Renal cortical epithelial cell (primary cell): ENCODE measurements at places on chromosomes 16 and 17. TPM values are rescaled to one million over a fixed set of nuclear protein-coding genes. Genes with fewer than 3 reads are reported as not detected.

DNA sequence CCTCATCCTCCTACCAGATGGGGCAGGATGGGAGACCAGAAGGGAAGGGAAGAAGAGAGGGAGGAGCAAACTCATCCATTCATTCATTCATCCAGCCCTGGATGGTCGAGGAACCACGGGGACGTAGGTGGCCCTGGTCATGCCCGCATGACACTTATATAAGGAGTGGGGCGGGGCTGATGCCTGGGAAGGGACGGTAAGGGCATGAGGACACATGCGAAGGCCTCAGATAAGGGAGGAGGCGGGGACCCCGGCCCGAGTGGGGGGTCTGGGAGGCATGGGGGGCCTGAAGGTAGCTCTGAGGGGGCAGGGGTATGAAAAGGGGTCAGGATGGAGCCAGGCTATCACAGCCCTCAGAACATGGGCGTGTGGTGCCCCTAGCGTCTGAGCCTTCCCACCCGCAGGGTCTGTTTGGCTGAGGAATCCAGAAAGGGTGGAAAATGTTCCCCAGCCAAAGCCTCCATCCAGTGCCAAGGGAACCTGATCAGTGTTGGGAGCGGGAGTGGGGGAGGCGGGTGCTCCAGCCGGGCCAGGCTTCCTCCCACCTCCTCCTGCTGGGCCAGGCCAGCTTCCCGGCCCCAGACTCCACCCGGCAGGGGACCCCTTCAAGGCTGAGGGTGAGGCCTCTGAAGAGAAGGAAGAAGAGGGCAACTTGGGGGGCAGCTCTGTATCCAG lies 17.6 kb upstream of the CD79B start:
- no peak for DNase-seq

HS3ST3A1 gene
- 5.7 and 8.6 TPM in 2 replicates for total RNA-seq

DNA sequence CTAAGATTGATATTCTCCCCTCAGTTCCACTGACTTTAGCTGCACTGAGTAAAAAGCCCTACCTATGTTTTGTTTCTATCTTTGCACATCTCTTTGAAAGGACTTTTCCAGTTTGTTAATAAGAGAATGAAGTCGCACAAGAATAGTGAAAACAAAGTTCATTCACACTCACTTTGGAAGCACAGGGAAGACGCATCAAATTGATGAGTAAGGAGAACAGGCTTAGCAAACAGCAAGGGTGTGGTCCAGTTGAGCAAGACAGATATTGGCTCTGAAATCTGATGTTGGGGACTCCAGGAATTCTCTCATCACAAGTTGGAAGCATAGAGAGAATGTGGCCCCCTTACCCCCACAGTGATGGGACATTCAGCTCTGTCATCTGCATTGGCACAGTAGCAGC lies 221.3 kb downstream of the CDH11 start:
- DNase-seq: no peak

- no peak for DNase-seq
Measured at GRCh38 chr16:65123396-65124211, 1.7 kb upstream of the CDH11 start.

GRCh38 chr17:80980397-80981061 lies 11.1 kb upstream of the CHMP6 start:
- peak; percentile 36 for DNase-seq

C16orf89 gene
- 0.15 TPM in 1 of 2 replicates, not detected in the other for total RNA-seq

- no peak for DNase-seq
Measured at GRCh38 chr17:79600681-79601131, 10.1 kb downstream of the RBFOX3 start.

- DNase-seq: no peak
Measured at GRCh38 chr17:82536512-82537201, 17.1 kb downstream of the FOXK2 start.

- no peak for DNase-seq
Measured at GRCh38 chr17:30235386-30236296, at the start of gene SLC6A4. Gene SLC6A4 (minus strand): TSS chr17:30235697. CDS start chr17:30221958, 13,739 bp downstream.

NOXO1 gene
- total RNA-seq: 0.87 TPM in 1 of 2 replicates, not detected in the other

DNA sequence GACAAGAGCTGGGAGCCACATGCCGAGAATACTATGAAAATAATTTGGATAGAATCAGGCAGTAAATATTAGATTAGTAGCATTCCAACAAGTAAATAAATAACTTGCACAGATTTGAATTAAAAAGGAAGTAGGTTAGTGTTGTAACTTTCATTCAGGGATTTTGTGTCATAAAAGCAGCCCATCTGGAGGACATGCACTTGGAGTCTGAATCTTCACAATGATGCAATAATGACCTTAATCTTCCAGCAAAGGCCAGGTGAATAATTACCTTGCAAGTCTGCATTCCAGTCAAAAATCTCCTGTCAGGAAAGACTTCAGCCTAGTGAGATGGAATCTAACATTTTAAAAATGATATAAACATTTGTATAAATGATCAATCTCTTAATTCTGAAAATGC lies 518.1 kb downstream of the KCNJ2 start:
- peak; percentile 87 for DNase-seq

DNA sequence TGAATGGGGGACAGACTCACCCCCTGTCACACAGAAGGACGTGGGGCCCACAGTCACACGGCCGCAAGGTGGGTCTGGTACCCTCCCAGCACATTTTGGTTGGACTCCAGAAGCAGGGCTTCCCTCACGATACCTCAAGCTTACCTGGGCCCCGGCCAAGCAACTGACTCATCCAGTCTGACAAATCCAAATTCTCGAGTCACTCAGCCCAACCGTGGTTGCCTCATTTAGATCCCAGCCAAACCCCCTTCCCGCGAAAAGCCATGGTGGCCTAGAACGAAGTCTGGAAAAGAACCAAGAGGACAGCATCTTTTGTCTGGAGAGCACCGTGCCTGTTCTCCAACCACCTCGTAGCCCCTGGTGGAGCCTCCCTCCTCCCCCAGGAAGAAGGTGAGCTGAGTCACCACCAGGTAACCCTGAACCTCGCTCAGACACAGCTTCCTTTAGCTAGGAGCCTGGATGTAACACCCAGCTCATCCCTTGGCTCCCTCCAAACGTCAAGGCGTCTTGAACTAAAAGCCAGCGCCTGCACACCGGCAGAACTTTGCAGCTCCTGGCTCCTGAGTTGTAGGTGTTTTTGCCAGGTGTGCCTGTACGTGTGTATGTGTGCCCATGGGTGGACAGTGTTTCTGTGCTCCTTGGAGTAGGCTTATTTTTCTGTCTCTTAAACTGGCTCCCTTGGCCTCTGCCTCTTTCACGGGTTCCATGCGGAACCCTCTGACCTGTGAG lies 78.9 kb downstream of the CMIP start:
- peak; percentile 81 for DNase-seq

DNA sequence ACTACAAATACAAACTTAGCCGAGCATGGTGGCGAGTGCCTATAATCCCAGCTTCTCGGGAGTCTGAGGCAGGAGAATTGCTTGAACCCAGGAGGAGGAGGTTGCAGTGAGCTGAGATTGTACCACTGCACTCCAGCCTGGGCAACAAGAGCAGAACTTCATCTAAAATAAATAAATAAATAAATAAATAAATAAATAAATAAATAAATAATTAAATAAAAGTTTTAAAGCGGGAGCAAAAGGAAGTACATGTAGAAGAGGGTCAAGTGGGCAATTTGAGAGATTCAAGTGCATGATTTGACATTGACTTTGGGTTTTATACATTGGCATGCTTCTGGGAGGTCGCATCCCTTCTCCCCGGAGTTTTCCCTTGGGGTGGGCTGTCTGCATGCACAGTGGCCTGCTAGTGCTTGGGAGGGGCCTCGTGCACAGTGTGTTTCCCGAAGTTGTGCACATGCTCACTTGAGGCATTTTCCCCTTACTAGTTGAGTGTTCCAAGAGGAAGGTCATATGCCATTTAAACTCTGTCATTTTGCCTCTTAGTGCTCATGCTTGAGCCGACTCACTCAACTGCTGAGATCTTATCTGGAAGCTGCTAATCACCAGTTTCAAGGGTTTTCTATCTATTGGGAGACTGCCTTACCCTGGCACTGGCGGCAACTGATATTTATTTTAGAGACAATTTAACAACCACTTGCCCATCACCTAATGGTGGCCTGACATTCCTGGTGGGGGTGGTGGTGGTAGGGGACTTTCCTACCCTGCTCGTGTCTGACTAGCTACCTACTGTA lies 193.2 kb upstream of the MPHOSPH6 start:
- no peak for DNase-seq

DNA sequence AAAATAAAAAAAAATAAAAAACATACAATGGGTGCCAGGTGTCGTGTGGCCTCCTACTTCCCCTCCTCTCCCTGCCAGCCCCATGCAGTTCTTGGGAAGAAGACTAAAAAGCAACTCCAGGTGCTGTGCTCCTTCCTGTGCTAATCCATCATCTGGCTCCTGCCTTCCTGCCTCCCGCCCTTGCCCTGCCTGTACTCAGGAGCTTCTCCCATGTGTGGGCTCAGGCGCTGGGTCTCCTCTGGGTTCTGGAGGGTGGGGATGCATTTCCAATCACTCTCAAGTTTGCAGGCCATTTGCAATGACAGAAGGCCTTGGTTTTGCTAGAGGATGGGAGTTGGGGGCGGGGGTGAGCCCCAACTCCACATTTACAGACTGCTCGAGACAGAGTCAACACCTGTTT lies 122.9 kb downstream of the SDK2 start:
- no peak for DNase-seq

GRCh38 chr17:73749337-73749823 lies 105.1 kb upstream of the SDK2 start:
- DNase-seq: no peak

- DNase-seq: no peak
Measured at GRCh38 chr16:58501242-58502131, 1.5 kb downstream of the NDRG4 start.

GRCh38 chr16:50059669-50060068 lies 6.1 kb upstream of the HEATR3 start:
- no peak for DNase-seq

HNF1B gene
- total RNA-seq: 16.8 and 87.9 TPM in 2 replicates

DNA sequence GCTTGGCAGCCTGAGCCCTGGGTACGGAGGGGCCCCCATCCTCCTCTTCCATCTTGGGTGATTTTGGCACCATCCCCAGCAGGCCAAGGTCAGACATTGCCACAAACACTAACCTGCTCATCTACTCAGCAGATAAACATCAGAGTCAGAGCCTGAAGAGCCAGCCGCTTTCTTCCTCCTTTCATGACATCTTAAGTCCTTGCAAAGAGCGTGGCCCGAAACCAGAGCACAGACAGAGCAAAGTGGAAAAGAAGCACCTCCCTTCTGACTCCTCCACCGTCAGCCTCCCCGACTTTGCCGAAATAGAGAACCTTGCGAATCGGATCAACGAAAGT lies 60.4 kb upstream of the RPH3AL start:
- no peak for DNase-seq

GRCh38 chr16:63331111-63331510 lies 1294.9 kb upstream of the CDH8 start:
- no peak for DNase-seq

DNA sequence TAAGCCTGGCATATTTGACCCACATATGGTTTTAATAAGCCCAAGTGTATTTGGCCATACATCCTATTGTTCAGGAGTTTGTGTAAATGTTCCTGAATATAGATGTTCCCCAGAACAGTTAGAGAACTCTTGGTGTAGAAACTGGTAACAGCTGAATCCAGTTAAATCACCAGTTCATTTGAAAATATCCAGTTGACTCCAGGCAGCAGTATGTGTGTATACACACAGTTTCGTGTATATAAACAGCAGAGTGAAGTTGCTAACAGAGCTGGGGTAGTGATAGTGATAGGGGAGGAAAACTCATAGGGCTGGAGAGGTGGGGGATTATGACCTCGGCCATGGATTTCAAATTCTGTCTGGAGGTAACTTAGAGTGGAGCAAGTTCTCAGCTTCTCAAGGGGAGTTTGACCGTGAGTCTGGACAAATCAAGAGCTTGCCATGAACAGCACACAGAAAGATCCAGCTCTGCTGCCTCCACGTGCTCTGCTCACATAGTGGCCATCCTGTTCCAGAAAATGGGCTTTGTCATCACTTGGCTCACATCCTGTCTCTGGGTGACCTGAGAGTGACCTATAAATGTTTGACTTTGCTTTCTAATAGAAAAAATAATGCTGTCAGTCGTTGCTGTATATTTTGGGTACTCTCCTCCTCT lies 30.6 kb upstream of the MMD start:
- peak; percentile 54 for DNase-seq

OTOP3 gene
- not detected in 2 replicates for total RNA-seq

DNA sequence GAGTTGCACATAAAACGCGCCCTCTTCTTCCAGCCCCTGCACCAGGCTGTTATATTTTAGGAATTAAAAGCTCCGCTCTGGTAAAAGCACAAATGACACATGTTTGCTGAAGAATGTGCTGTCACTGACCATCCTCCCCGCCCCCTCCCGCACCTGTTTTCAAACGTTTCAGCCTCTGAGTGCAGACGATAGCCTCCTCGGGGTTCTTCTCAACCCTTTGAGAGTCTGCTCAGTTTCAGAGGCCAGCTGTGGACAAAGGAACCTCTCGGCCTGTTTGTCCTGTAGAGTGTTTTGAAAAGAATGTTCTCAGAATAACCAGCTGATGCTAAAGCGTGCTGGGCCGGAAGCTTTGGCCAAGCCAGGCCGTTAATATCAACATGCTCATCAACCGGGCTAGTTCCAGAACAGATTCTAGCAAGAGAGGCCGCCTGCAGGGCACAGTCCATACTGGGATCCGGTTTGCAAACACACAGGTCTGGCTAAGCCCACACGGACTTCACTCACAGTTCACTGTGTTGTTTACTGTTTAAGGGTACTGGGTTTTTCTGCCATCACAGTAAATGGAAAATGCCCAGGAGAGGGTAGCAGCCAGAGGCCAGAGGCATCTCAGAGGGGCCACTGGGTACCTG lies 6.4 kb upstream of the CACNG4 start:
- no peak for DNase-seq

KRT23 gene
- total RNA-seq: 1.2 and 68.1 TPM in 2 replicates

TMC8 gene
- total RNA-seq: 0.05 TPM in 1 of 2 replicates, not detected in the other

- no peak for DNase-seq
Measured at GRCh38 chr16:69419956-69420355, 4.5 kb upstream of the CYB5B start.

DNA sequence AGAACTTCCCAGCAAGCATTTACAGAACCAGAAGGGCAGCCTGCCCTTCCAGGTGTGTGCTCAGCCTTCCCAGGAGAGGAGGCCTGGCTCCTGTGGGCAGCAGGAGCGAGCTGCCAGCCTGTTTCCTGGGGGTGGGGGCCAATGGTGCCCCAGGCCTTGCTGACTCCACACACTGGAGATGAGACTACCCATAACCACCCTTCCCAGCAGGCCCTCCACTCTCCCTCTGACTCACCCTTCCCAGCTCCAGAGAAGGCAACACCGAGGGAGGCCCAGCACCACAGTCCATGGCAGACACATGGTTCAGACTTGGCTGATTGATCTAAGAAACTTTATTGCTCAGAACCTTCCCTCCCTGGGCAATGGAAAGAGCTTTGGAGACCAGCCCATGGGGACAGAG lies 1.8 kb upstream of the PRSS53 start:
- peak; percentile 31 for DNase-seq

- DNase-seq: no peak
Measured at GRCh38 chr17:7853691-7854038, 1.2 kb upstream of the TMEM88 start.

- DNase-seq: no peak
Measured at GRCh38 chr17:58917228-58917627, 161.6 kb downstream of the PPM1E start.

- no peak for DNase-seq
Measured at GRCh38 chr17:45143767-45144198, 4.5 kb upstream of the HEXIM1 start.
